ENCODE measurements at places on chromosomes 16 and 17.

DNA sequence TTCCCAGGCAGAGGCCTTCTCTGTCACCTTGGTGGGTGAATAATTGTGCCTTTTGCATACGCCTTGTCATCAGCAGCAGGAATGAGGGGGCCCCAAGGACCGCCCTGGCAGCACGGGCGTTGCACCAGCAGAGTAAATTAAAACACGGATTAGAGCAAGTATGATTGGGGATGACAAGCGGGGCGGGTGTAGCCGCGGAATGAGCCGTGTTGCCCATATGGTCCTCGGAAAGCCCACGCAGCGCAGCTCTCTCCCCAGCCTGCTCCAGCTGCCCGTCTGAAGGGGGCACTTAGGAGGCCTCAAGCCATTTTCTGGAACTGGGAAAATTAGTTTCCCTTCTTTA lies 299.4 kb upstream of the IRX3 start:
- no peak for DNase-seq

GRCh38 chr17:21212826-21213637 lies 929 bp downstream of the TMEM11 start:
- DNase-seq, result no peak

GRCh38 chr16:26157319-26157718 lies 465.6 kb downstream of the HS3ST4 start:
- no peak for DNase-seq

- DNase-seq, result no peak
Observed at GRCh38 chr17:79231766-79232287, 157.2 kb downstream of the ENGASE start.

DNA sequence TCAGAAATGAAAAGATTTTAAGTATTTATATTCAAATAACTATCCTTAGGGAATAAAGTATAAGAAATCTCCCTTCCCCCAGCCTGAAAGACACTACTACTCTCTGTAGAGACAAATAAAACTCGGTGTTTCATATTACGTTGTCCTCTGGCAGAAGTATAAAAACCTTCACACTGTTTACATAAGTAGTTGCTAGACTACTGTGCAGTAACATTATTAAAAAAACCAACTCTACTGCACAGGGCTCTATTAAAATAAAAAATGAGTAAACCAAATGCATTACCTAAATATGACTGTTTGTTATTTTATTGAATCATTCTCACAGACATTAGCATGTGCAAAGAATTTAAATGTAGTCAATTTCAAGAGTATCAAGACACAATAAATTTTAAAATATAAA lies 67.4 kb downstream of the MED13 start:
- DNase-seq, result no peak

DNA sequence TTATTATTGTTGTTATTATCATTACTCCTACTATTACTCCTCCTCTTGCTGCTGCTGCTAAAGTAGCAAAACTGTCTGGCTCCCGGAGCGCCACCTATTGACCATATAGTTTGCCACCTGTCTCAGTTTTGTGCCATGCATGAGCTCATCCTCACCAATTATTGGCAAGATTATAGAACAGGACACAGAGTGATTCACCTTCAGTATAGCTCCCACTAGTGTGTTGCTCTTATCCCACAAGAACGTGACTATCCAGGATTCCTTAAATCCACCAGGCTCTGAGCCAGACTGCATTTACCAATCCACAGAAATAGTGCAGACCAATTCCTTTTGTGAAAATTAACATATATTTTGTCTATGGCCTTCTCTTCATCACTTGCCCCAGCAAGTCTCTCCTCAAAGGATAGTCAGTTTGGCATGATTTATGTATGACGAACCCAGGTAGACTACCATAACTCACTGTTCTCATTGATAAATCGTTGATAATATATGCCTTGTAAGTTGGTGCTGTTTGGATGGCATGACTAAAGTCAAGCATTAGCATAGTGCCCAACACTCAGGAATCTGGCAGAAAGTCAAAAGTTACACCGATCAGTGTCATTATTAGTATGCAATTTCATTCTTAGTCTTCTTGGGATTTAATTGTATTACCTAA lies 405.5 kb upstream of the HSBP1 start:
- DNase-seq, result no peak

DNA sequence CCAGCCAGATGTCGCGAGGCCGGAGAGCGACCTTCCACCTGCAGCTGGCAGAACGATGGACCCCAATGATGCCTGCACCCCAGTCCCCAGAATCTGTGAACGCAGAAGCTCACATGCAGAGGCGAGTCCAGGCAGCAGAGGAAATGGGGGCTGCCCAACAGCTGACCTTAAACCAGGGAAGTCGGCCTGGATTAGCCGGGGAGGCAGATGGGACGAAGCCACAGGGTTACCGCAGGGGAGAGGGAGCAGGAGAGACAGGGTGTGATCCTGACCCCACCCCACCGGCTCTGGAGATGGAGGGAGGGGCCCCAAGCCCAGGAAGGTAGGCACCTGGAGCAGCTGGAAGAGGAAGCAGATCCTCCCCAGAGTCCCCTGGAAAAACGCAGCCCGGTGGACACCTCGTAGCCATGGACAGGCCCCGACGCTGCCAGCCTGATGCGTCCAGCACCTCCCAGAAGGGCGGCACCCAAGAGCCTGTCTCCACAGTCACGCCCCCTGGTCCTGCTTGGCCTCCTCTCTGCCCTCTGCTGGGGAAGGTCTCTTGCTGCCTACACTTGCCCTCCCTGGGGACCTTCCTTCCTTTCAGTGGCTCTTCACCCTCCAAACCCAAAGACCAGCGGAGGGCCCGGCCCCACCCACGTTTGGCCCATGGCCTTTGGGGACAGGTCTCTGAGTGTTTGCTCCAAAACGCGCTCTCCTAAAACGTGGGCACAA lies 37.3 kb downstream of the PIEZO1 start:
- DNase-seq, result peak; percentile 30

DNA sequence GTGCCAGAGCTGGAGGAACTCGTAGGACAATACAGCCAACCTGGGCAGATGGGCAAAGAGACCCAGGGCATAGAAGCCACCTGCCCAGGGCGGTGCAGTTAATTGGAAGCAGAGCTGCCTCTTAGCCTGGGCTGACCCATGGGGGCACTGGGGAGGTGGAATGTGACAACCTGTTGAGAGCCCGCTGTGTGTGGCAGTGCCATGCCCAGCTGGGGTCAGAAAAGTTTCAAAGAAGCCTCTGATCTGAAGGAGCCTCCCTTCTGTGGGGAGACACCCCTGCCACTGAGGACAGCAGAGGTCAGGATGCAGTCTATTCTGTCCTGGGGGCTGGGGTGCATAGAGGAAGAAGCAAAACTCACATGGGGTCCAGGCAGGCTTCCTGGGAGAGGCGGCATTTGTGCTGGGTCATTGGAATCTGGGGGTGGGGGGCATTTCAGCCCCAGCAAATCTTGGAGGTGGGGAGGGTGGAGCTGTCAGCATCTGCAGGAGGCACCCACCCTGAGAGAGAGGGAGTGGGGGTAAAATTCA lies 176.1 kb upstream of the CIBAR2 start:
- DNase-seq, result no peak

DNA sequence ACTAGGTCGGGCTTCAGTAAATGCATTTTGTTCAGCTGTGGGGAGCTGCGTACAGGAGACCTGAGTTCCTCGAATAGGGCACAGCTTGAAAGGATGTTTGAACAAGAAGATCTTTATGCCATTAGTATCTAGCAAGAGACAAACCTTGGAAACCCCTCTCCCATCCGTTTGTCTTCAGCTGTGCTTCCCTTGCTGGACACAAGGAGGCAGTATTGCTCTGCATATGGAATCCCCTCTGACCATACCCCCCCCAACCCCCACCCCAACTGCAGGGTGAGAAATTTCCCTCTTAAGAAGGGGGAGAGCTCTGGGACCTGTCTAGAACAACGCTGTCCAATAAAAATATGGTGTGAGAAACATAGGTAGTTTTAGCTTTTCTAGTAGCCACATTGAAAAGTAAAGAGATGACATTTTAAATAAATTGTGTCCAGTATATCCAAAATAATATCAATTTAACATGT lies 1.6 kb downstream of the MRM1 start:
- no peak for DNase-seq

DNA sequence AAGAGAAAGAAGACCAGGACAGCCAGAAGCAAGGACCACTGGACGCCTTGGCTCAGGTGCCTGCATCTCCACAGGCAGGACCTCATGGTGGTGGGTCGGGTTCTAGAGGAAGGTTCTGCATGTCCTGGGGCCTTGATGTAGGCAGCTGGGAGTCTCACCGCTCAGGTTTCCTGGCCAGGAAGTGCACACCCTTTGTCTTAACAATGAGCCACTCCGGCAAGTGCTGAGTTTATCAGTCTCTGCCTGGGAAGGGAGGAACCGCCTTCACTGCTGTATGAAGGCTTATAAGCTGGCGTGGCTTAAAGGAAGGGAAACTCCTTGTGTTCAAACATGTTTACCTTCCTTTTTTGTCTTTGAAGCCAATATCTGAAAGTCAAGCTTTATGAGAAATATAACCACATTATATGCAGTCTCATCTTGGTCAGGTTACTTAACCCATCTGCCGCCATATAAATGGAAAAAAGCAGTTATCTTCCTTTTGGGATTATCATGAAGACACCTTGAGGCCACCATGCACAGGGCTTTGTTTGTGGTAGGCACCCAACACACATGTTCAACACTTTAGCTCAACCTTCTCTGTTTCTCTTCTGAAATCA lies at the start of gene ST6GALNAC1:
Gene ST6GALNAC1 (minus strand): TSS at position 205 of the 596 bp plus-strand sequence. CDS start 119 bp downstream, at position 86.
- DNase-seq, result no peak

- DNase-seq, result no peak
Observed at GRCh38 chr16:47713225-47713595, 252.1 kb downstream of the PHKB start.

GRCh38 chr17:7438656-7439460 lies 454 bp upstream of the FGF11 start:
- DNase-seq, result no peak

GRCh38 chr16:85514598-85515318 lies 98.4 kb upstream of the GSE1 start:
- DNase-seq, result no peak

DNA sequence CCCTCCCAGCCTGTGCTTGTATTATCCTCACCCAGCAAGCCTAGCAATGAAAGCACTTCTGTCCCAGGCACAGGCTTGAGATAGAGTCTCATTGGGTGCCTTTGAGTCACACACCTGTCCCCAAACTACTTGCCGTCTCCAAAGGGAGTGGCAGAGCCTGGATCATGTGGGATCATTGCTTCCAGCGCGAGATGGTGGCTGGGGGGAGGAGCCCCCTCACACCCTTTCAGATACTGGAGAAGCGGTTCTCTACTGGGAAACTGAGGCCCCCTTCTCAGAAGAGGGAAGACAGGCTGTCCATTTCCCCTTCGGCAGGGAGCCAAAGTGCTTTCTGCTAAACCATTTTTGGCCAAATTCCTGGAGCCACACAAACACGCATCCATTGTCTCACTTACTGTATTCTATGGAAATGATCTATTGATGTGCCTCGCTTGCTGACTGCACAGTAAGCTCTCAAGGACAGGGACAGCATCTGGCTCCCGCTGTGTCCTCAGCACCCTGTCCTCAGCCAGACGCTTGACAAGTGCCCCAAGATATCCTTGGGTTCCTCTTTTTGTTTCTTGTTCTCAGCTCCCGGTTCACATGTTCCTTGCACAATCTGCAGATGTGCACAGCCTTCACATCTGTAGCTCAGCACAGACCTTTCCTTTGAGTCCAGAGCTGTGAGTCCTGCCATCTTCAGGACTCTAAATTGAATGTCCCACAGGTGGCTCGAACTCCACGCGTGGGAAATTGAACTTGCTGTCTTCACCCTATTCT lies 26.0 kb upstream of the DLX3 start:
- DNase-seq, result no peak

GRCh38 chr16:80142281-80142680 lies 398.5 kb upstream of the DYNLRB2 start:
- DNase-seq, result no peak

GRCh38 chr17:8019665-8020650 lies 17.5 kb downstream of the GUCY2D start:
- DNase-seq, result no peak

- no peak for DNase-seq
Observed at GRCh38 chr17:35291802-35292201, 48.9 kb downstream of the SLFN5 start.

DNA sequence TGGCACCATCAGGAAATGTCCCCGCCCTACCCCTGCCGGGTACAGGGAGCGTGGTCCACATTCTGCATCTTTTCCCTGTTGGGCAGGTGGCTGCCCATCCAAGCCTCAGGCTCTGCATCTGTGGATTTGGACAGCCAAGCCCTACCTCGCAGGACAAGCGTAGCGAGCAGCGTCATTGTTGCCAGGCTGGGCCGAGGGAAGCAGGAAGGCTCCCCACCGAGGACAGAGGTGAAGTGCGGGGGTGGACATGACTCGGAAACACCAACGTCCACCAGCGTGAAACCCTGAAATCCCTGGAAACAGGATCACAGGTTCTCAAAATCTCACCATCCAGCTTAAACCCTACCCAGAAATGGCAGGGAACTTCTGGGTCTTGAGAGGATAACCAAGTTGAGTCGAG lies 73.6 kb downstream of the SOCS1 start:
- DNase-seq, result no peak

DNA sequence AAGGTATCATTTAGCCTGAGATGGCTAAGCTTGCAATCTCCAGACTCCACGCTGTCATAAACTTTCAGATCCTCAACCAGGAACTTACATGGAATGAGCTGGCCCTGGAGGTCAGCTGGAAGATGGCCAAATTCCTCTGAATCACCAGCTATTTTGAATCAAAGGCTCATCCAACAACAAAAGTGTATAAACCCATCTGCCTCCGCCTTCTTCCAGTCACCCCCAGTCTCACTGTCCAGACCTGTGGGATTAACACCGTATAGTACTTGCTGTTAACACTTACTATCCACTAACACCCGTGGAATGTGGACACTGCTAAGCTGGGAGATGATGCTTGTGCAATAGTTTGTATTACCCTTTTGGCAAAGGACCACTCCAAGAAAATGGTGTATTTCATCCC lies 1.9 kb upstream of the LCMT1 start:
- DNase-seq, result no peak

- DNase-seq, result no peak
Observed at GRCh38 chr17:61362852-61363600, 36.6 kb upstream of the TBX2 start.

- no peak for DNase-seq
Observed at GRCh38 chr17:48989100-48989499, 8.1 kb upstream of the IGF2BP1 start.

- no peak for DNase-seq
Observed at GRCh38 chr17:58120195-58120822, 27.9 kb upstream of the OR4D1 start.

DNA sequence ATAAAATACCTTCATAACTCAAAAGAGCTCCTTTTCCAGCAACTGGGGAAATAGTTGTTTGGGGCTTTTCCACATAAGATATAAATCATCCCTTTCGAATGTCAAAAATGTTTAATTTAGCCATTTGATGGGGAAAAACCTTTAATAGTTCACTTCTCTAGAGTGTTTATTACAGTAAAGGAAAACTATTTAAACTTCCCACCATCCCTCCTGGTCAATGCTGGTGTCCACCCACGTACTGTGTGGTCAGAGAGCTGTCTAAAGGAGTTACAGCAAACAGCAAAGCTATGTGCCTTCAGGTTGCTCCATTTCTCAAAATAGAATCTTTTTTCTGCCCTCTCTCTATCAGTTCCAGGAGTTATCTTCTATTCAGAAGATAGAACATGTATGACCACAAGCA lies 33.5 kb downstream of the KANSL1 start:
- DNase-seq, result no peak

All from NCI-H1436 treated with DMSO at 0.1 percent for 48 hours (cell line).